ENCODE measurements at places on chromosomes 13 and 19.

- no peak for DNase-seq
These were observed 46.7 kb upstream of the KL start for GRCh38 chr13:32969516-32969941.

GRCh38 chr13:107811233-107812013, 403.9 kb downstream of the LIG4 start:
- DNase-seq, result no peak

DNA sequence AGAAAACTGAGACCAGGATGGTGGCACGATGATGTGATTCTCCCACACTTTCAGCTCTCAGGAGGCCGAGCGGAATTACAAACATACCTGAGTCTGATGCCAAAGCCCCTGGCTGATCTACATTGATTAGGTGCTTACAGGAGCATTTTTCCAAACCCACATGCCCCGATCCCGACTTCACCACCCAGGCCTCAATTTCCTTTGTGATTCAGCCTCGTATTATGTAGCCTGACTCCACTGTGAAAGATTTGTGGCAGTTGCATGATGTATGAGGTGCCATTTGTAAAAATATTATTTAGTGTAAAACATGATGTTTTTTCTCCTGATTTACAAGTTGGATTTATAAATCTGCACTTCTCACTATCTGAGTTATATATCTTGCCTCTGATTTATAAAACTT, 118.0 kb downstream of the TSHZ3 start:
- no peak for DNase-seq

- DNase-seq, result peak; percentile 65
These were observed 949 bp downstream of the RAB3A start for GRCh38 chr19:18202778-18203407.

DNA sequence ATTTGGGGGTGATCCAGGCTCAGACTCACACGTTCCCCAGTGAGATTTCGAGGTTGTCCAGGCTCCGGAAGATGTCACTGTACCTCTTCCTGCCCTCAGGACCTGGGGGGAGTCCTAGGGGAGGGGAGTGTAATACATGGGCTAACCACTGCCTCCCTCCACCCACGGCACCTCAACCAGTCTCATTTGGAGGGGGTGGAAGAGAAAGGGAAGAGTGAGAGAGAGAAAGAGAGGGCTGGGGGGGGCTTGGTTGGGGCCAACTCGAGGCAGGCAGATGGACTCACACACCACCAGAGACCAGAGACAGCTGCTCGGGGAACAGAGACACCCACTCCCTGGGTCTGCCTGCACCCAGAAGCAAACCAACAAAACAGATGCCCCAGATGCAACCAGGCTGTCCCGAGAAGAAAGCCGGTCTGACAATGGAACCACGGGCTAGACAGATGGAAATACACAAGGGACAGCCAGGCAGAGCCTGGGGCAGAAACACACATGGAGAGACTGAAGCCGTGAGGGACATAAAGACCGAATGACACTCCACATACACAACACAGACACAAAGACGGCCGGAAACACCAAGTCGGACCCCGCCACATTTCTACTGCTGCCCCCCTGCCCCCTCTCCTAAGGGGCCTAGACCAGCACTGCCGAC, 825 bp downstream of the GMIP start:
- DNase-seq, result peak; percentile 76

- peak; percentile 50 for DNase-seq
These were observed 595 bp downstream of the ZNF440 start for GRCh38 chr19:11814700-11815035.

DNA sequence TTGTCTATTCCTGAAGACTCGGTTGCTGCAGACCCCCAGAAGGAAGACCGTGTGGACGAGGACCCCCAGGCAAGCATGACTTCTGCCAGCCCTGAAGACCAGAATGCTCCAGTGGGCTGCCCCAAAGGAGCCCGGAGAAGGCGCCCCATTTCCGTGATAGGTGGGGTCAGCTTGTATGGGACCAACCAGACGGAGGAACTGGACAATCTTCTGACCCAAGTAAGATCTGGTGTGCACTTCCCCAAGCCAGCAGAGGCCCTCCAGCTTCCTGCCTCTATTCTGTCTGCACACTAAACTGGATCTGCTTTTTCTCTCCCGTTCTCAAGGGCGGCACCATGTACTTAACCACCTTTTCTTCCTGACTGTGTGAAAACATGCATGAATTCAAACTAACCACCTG, 59.8 kb upstream of the C1QTNF9 start:
- no peak for DNase-seq

GRCh38 chr13:77574096-77574495, 38.6 kb downstream of the SCEL start:
- peak; percentile 37 for DNase-seq

DNA sequence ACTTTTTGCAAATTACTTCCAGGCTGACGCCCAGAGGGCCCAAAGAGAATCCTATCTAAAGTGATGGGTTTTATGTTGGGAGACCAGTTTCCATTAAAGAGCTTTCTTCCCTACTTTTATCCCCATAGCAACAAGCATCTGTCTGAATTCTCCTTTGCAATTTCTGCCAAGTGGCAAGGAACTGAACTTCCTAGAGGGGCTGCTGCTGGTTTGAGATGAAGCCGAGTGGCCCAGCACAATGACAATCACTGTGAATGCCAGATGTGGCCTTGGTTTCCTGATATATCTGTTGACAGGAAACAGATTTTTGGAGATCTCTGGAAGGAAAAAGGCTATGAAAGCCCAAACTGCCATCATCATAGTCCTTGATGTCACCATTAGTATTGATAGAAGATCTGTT, 198.6 kb downstream of the OXGR1 start:
- no peak for DNase-seq

- no peak for DNase-seq
These were observed 16.2 kb downstream of the TMTC4 start for GRCh38 chr13:100658363-100658762.

- no peak for DNase-seq
These were observed 27.4 kb downstream of the ZNF20 start for GRCh38 chr19:12112701-12113100.

GRCh38 chr19:1774989-1775772, 21.9 kb downstream of the ONECUT3 start:
- peak; percentile 45 for DNase-seq

GRCh38 chr19:3433313-3433712, 47.0 kb downstream of the SMIM24 start:
- no peak for DNase-seq

DNA sequence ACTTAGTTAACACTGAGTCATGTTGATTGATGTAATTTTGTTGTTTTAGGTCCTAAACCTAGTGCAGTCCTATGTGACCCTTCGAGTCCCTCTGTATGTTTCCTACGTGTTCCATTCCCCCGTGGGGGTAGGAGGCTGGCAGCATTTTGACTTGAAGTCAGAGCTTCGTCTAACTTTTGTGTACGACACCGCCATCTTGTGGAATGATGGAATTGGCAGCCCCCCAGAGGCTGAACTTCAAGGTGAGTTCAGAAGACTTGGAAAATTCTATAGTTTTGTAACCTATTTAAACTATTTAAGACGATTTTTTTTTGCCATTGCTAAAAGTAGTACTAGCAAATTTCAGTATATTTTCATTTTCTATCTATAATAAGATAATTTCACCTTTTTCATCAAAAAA, 117.9 kb downstream of the STOML3 start:
- DNase-seq, result peak; percentile 73

GRCh38 chr13:52978989-52979388, 49.6 kb upstream of the OLFM4 start:
- DNase-seq, result no peak

DNA sequence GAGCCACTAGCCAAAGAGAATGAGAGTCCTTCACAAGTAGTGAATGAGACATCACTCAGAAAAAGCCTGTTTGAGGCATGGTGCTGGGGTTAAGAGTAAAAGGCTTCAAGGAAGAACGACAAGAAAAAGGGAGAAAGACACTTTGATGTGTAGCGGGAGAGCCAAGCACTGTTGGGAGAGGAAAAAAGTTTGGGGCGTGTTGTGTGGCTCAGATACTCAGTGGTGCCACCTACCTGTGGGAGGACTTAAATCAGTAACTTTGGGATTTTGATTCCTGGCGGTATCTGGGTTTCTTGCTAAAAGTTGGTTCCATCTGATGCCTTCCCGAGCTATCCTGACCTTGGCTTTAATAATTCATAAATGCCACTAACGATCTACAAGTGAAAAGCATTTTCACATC, 12.3 kb downstream of the ELSPBP1 start:
- DNase-seq, result peak; percentile 22

- no peak for DNase-seq
These were observed 41.8 kb downstream of the SACS start for GRCh38 chr13:23391752-23392151.

DNA sequence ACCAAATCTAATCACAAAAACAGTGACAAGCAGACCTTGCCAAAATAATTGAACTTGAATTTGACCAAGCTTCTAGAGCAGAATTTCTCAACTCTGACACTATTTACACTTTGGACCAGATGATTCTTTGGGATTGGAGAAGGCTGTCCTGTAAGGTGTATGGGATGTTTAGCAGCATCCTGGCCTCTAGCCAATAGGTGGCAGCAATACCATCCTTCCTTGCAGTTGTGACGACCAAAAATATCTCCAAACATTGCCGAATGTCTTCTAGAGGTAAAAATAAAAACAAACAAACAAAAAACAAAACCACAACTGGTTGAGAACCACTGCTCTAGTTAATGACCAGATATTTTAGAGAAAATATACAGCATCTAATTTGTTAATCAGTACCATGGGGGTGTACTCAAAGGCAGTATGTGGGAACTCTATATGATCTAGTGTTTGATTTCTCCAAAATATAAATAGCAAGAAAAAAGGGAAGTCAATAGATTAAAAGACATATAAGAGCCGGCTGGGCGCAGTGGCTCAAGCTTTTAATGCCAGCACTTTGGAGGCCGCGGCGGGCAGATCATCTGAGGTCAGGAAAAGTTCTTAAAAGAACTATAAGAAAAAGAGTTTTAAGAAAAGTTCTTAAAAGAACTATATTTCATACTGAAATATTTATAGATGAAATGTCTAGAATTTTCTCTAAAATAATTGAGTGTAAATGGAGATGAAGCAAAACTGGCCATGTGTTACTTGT, 60.9 kb upstream of the ZNF527 start:
- DNase-seq, result peak; percentile 36

GRCh38 chr13:21661097-21661909, 9.6 kb upstream of the FGF9 start:
- DNase-seq, result no peak

DNA sequence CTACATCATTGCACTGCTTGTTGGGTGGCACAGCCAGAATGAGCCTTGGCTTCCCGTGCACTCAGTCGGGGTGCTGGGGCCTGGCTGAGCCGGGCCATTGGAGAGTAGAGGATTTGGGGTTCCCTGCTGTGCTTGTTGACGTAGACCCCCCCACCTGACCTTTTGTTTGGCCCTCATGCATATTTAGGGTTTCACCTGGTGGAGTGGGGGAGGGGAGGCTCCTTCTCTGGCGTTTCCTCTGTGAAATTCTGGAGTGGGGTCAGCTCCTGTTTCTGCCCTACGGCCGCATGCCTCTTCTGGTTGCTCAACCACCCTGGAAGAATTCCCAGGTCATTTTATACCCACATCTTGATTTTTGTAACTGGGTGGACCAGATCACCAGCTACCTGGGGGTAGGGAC, 82.8 kb downstream of the SIPA1L3 start:
- no peak for DNase-seq

GRCh38 chr13:30720172-30720869, 15.0 kb upstream of the ALOX5AP start:
- no peak for DNase-seq

DNA sequence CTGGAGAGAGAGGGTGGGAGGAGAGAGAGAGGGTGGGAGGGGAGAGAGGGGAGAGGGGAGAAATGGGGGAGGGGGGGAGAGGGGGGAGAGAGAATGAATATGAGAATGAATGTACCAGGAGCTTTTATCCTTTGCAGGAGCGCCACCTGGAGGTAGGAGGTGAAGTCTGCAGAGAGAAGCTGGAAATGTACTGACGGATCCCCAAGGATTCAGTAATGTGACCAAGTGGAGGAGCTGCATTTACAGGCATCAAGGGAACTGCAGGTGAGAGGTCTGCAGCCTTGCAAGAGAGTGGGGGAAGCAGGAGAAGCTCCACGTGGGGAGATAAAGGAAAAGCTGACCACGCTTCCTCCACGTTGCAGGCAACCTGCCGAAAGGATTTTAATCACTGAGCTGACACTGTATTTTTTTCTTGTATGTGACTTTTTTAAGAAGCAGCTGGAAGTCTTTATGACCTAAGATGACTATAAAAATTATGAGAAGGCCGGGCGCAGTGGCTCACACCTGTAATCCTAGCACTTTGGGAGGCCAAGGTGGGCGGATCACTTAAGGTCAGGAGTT, 33.7 kb downstream of the VSTM1 start:
- DNase-seq, result peak; percentile 78

DNA sequence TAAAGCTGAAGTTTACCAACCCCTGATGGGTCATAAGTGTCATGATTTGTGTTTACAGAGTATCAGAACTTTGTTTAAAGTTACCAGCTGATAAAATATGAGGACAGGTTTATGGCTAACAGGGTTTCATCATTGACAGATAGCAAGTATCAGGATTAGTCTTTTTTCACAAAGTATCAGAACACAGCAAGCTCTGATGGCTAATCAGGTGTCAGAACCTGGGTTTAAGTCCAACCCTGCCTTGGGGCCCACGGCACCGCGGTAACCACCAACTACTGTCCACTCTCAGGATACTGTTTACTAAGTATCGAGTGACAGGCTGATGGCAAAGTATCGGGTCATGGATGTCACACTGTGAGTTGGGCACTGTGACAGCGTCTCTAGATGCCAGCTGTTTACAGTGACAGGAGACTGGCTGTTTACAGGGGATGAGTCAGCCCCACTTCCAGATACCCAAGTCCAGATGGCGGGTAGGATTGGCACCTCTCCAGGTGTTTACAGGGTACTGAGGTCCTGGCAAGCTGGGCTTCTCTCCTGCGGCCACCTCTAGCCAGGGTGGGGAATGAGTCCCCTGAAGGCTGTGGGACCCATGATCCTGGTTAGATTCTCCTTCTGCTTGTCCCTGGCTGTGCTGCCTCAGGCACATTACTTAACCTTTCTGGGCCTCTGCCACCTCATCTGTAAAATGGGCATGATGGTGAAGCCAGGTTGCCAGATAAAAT, 21.8 kb downstream of the ARRDC2 start:
- DNase-seq, result peak; percentile 98

- DNase-seq, result no peak
These were observed 520.4 kb downstream of the SLITRK6 start for GRCh38 chr13:85278851-85279250.

- no peak for DNase-seq
These were observed 527 bp downstream of the KLK6 start for GRCh38 chr19:50968716-50969412.

GRCh38 chr13:35475212-35475959, 1.1 kb downstream of the MAB21L1 start:
- DNase-seq, result no peak

GRCh38 chr19:1074544-1075283, 7.7 kb downstream of the ARHGAP45 start:
- DNase-seq, result peak; percentile 97

DNA sequence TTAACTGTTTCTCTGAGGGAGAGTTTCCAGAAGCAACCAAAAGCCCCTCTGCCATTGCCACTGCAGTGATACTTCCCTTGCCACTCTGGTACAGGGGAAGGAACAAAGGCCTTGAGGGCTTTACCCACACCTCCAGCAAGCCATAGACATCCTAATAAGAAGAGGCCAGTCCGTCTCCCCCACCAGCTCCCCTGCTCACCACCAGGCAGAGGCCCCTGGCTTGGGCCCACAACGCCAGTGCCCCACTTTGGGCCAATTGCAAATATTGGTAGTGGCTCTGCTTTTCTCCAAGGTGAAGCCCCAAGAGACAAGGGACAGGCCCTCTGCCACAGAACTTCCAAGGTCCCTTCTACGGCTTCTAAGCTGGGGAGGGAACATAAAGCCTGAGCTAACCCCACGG, 833.0 kb downstream of the DACH1 start:
- no peak for DNase-seq

- no peak for DNase-seq
These were observed 11.3 kb upstream of the POU2F2 start for GRCh38 chr19:42143341-42144234.
